Activated CD4-positive, alpha-beta T cell treated with anti-CD3 and anti-CD28 coated beads for 36 hours (primary cell): ENCODE measurements at places on chromosomes 2 and 18. TPM values are rescaled to one million over a fixed set of nuclear protein-coding genes. Genes with fewer than 3 reads are reported as not detected.
A peak's percentile ranks its signal among the peaks of the same experiment; 100 is the strongest.

RNF152 gene
- total RNA-seq = 0.05 TPM

GAREM1 gene
- not detected for total RNA-seq

TMEM182 gene
- total RNA-seq = 6.1 TPM

- peak overlapping the region; percentile 43 for H3K4me3 ChIP-seq
- H3K36me3 ChIP-seq = no peaks in the 10 kb centered on the region
- H3K27me3 ChIP-seq = peaks cover 48% of the 10 kb centered on the region
- no peaks in the 10 kb centered on the region for H3K4me1 ChIP-seq
- H3K27ac ChIP-seq = no peak overlapping the region
- peak; percentile 17 for DNase-seq
Measured at GRCh38 chr2:231037731-231038482, 584 bp downstream of the C2orf72 start.

ZNF532 gene
- 11.3 TPM for total RNA-seq

- no peak for DNase-seq
- no peaks in the 10 kb centered on the region for H3K27me3 ChIP-seq
- peaks cover 14% of the 10 kb centered on the region for H3K4me1 ChIP-seq
Measured at GRCh38 chr18:48901145-48902022, 49.4 kb downstream of the SMAD7 start.

PID1 gene
- total RNA-seq = not detected

UGT1A5 gene
- total RNA-seq = not detected

SMYD1 gene
- total RNA-seq = not detected

HOXD1 gene
- total RNA-seq = not detected
